ENCODE measurements at places on chromosomes 12 and 14.

DNA sequence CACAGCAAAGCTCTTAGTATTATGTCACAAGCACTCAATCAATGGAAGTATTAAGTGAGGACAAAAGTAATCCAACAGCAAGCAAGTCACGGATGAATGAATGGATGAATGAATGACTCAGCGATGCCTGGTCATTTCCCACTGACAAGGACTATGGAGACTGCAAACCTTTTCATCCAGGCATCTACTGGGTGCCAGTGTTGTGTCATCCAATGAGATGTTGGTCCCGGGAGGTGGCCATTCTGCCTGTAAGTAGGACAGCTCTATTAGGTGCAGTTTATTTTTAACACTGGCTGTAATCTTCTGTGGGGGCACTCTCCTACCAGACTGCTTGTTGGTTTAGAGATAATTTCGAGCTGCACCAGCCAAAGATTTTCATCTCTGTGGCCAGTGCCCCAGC is 39.4 kb downstream of the STAB2 start:
- peak; percentile 20 for DNase-seq

DNA sequence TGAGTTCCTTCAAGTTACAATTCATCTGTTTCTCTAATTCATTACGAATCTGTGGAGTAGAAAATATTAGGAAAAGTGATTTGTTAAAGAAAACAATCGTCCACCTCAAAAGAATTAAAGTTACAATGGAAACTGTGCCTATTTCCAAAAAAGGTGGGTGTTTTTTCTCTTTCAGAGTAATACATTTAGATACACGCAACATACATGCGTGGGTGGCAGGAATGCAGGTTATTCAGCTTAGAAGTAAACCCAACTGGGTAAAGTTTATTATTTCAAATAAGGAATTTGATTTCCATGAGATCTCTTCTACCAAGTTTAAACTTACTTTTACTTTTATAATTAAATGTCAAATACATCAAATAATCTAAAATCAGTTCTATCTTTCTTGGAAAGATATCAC is 52.2 kb downstream of the SSH1 start:
- no peak for DNase-seq

DNA sequence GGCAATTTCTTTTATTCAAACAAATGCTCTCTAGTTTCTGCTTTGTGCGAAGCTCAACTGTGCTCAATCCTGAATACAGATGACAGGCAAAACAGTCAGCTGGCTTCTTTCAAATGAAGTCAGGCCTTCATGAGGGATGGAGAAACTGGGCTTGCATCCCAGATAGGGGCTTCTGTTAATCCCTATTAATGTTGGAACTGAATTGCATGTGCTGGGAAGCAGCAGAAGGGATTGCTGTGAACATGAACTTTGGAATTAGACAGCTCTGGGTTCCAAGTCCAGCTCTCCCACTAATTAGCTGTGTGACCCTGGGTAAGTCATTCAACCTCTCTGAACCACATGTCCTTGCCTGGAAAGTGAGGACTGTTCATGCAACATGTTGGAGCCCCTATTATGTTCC is 21.1 kb upstream of the CORO1C start:
- no peak for DNase-seq

DNA sequence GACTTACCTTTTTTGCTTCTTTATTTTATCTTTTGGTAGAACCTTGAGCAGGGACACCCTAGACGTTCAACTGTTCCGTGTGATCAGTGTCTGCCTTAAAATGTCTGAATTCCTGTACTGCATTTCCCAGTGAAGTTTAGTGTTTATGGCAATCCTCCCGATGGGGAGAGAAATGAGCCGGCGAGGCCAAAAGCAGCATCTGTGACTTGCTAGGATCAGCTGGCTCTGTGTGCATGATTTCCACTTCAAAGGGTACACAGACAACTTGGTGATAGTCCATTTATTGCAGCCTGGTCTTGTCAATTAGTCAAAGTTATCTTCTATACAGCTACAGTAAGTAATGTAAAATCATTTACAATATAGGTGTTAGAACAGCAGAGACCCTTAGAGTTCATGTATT is 768.5 kb downstream of the DIO2 start:
- no peak for DNase-seq

DNA sequence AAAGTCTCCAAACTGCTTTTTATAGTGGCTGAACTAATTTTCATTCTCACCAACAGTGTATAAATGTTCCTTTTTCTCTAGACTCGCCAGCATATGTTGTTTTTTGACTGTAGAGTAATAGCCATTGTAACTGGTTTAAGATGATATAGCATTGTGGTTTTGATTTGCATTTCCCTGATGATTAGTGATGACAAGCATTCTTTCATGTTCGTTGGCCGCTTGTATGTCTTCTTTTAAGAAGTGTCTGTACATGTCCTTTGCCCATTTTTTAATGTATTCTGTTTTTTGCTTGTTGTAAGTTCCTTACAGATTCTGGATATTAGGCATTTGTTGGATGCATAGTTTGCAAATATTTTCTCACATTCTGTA is 404.9 kb downstream of the FLRT2 start:
- DNase-seq = no peak

GRCh38 chr12:14169281-14169680 is 187.9 kb upstream of the GRIN2B start:
- no peak for DNase-seq

DNA sequence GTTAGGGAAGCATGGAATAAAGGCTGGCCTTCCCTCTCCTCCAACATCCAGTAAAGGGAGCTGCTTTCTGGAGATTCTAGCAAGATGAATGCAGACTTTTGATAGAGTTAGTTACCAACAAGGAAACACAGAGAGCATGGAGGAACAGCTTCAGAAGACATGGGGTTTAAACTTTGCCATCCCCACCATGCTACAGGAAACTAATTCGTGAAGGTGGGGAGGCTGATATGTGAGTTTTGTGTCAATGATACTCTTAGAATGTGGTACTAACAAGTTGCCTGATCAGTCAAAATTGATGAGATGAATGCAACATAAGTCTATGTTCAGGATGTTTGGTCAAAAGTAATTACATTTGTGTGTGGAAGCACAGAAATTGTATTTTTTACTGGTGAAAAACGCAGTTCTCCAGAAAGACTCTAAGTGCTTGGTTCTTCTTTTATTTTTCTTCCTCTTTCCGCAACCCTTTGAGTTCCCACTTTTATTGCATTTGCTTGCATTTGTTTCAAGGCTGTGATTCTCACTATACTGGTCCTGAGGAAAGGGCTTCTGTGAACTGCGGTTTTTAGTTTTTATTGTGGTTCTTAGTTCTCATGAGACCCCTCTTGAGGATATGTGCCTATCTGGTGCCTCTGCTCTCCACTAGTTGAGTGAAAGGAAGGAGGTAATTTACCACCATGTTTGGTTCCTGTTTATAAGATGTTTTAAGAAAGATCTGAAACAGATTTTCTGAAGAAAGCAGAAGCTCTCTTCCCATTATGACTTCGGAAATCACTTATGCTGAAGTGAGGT is at the start of gene CLEC4A:
Gene CLEC4A (plus strand): TSS at position 494 of the 789 bp plus-strand sequence. CDS start 262 bp downstream, at position 756.
- DNase-seq = no peak

GRCh38 chr12:55692631-55693322 is 14.9 kb downstream of the ITGA7 start:
- DNase-seq = no peak

DNA sequence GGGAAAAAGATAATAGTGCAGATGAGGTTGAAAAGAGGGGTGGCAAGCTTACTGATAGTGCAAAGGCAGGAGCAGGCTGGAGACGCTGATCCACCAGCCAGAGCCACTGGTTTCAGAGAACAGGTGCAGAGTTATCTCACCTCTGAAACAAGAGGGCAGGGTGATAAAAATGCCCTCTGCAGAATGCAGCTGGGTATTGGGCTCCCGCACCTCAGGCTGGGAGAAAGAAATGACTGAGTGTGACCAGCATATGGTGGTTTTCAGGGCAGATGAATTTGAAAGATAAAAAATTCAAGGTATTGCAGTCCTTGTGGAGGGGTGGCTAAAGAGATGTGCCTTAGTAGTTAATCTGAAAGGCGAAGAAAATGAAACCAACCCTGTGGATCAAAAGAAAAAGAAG is 2.9 kb upstream of the TMEM30B start:
- DNase-seq = no peak

DNA sequence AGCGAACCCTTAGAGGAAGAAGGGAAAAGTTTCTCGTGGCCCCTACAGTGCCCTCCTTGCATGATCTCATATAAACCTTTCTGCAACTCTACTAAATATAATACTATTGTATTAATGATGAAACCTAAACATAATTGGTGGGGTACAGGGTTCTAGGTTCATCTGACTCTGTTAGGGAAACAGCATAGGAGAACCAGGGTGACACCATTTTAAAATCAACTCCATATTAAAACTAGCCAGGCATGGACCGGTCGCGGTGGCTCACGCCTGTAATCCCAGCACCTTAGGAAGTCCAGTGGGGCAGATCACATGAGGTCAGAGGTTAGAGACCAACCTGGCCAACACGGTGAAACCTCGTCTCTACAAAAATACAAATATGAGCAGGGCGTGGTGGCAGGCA is 15.0 kb upstream of the RND1 start:
- no peak for DNase-seq

GRCh38 chr12:47223848-47224213 is 144.1 kb upstream of the AMIGO2 start:
- no peak for DNase-seq

- DNase-seq = no peak
Measured at GRCh38 chr12:132909030-132909368, 21.6 kb upstream of the CHFR start.

- no peak for DNase-seq
Measured at GRCh38 chr12:132507656-132508490, 17.9 kb downstream of the FBRSL1 start.

- DNase-seq = no peak
Measured at GRCh38 chr12:107598906-107599305, 86.7 kb upstream of the PWP1 start.

- DNase-seq = no peak
Measured at GRCh38 chr12:65430571-65431306, 152.3 kb downstream of the MSRB3 start.

DNA sequence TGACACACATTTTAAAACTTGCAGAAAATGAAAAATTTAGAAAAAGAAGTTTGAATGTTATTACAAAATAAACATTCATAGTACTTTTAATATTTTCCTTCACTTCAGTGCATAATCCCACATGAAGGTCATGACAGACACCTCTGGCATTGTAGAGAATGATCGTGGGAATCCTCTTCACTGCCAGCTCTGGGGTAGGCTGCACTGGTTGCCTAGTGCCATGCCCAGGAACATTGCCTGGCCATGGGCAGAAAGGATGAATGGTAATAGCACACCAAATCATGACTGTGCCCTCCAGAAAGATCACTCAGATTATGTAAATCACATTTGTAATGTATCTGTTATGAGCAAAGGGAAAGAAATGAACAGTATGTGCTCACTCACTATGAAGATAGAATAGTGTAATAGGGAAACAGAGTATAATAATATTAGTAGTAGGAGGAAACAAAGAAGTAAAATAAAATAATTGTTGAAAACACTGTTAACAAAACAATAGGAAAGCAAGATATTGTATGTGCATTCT is 161.6 kb downstream of the PLCZ1 start:
- DNase-seq = no peak

- no peak for DNase-seq
Measured at GRCh38 chr14:75238756-75239455, 39.7 kb upstream of the FOS start.

DNA sequence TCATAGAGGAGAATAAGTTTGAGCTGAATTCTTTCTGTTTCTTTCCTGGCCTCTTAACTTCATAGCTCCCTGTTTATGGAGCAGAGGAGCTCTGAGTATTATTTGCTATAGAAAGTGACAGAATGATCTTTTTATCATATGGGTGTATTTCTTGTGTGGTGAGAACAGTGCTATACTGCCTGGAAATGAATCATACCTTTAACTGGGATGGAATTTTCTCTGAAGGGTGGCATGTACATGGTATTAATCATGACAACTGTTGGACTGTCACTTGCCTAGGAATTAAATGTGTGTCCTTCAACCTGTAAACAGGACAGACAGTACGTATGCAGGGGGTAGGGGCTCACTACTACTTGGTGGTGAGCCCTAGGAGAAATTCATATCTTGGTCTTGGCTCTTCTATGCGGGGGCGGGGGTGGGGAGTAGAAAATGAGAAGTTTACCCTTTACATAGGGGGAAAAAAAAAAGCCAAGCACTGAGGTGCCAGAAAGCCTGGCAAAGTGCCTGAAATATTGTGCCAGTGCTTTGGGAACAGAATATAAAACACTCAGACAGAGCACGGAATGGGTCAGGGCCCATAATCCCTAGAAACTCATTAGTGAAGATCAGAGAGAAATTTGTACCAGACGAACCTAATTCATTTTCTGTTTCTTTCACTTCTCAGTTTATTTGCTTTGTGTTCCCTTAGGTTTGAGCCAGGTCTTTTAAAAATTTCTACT is 33.8 kb downstream of the ARMH4 start:
- no peak for DNase-seq

DNA sequence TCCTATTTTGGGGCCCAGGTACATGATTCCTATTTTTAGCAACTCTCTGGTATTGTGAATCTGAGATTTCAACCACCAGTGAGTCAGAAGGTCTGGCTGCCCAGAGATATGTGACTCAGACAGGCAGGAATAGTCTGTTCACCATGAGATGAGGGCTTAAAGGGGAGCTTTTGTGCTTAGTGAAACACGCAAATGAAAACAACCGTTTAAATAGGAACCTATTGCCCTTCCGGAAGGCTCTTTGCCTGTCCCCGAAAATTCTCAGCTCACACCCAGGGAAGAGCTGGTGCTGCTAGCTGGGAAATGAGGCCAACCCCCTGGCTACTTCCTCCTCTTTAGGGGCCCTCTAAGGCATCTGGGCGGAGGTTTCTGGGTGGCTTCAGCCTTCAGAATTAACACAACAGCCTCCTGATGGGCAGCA is 283.6 kb downstream of the CACNA1C start:
- peak; percentile 51 for DNase-seq

GRCh38 chr12:21813125-21813524 is 38.6 kb upstream of the KCNJ8 start:
- no peak for DNase-seq

DNA sequence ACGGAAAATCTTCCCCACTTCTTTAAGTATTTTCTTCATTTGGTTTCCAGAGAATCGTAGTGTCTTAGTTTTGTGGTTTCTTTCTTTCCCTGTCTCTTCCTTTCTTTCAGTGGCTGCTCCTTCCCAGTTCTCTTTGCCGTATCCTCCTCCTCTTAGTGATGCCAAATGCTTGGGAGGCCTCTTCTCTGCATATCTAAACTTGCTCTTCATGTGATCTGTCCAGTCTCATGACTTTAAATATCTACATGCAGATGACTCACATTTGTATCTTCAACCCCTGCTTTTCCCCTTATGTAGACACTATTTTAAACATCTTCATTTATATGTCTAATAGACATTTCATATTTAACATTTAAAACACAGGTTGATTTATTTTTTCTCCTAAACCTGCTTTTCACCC is 149.2 kb downstream of the PTCSC3 start:
- no peak for DNase-seq

- DNase-seq = no peak
Measured at GRCh38 chr14:56216626-56217379, 98.6 kb downstream of the PELI2 start.

GRCh38 chr12:95700316-95700785 is 90.2 kb downstream of the NTN4 start:
- DNase-seq = no peak

DNA sequence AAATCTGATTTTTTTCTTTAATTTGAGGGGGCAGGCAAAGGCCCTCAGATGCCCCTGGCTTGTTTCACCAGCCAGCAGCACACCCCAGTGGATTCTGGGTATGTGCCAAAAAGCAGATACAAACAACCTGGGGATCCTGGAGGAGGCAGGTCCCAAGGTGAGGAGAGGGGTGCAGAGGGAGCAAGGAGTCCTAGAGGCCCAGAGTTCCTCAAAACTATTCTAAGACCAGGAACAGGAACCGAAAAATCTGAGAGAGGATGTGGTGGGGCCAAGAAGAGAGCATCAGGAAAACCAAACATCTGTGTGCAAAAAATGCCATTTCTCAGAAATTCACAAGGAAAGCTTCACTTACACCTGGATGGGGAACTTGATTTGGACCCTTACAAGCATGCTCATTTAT is 8.2 kb downstream of the KCNA5 start:
- no peak for DNase-seq

Measured in ELF-1 (cell line).